ENCODE measurements at places on chromosomes 2 and 18. TPM values are rescaled to one million over a fixed set of nuclear protein-coding genes. Genes with fewer than 3 reads are reported as not detected.

GRCh38 chr2:941871-942270, 8.8 kb upstream of the SNTG2 start:
- DNase-seq, result no peak

GRCh38 chr2:21280793-21281192, 157.0 kb downstream of the TDRD15 start:
- no peak for DNase-seq

DNA sequence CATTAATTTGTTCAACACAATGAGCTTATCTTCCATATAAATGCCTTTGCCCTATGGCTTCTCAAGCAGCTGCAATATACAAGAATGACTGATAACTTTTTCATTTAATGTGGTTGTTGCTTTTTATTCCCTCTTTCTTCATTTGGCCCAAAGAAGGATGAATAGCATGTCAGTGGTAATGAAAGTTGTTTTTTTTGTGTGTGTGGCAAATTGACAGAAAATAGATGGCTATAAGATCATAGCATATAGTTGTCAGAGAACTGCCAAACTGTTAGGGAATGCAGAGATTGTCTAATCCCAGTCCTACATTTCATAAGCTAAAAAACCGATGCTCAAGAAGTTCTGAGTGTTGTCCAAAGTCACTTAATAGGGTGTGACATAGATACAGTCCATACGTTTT, 244.3 kb downstream of the ACTR3 start:
- DNase-seq, result no peak

DNA sequence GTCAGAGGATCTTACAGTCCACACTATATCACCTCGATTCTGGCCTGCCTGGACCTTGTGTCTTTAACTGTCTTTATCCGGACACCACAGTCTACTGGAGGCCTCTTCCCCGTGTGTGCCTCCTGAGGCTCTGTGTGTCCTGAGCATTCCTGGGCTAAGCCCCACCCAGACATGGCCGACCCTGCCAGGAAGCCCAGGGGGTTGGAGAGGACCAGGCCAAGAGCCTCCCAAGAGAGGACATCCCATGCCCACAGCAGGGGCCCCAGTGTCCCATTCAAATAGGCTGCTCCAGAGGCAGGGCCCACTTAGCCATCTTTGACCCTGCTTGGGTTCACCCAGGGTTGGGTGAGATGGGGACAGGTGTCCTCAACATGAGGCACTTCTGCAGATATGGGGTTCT, 84.7 kb upstream of the OTOS start:
- DNase-seq, result no peak

GRCh38 chr2:64457524-64457923, 3.6 kb downstream of the LGALSL start:
- no peak for DNase-seq

DNA sequence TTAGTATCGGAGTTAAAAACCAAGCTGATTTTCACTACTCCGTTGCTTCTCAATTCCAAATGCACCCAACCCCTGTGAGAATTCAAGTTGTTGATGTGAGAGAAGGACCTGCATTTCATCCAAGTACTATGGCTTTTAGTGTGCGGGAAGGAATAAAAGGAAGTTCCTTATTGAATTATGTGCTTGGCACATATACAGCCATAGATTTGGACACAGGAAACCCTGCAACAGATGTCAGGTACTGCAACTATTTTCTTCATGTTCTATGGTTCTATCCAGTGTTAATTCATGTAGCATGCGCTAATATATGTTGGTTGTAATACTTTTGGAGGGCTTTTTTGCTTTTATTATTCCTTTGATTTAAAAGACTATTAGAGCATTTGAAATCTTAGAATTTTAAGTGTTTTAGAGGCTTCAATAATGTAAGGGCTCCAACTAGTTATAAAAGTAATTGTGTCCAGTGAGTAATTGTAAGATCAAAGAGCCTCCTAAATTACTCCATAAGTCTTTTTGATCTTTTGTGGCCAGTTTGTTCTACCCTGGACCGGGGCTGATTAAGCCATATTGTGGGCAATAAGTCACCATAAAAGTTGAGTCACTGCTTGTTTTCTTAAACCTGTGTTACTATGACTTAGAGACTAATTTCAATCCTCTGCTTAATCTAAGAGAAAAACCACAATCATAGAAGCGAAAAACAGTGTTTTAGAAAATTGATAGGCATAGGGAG, 22.9 kb downstream of the DSG4 start:
- no peak for DNase-seq

The CYP1B1 gene
- 4.9 TPM for total RNA-seq

DNA sequence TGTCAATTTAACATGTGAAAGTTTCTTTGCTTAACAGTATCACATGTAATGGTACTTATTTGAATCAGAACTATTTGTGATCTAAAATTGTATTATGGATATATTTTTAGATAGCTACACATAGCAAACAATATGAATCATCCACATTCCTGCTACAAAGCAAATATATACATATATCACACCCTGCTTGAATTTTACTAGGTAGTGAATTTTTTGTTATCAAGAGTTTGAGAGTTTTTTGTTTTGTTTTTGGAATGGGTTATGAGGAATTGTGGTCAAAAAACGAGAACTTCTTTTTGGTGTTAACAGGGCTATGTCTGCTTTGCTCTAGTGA, 635.7 kb downstream of the NRXN1 start:
- no peak for DNase-seq

DNA sequence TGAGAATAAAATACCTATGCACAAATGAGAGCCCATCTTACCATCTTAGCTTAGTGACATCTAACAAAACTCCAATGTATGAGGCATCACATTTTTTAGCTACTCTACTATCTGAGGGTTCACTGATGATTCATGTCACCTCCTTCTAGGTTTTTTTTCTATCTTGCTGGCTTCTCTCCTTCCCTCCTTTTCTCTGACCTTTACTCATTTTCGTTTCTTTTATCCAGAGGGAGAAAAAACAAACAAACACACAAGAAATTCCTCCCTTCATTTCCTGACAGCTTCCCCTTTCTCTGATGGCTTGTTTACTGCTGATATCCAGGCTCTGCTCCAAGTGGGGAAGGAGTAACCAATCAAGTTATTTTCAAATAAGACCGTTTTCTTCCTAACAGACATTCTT, 115.1 kb downstream of the UBE2E3 start:
- DNase-seq, result no peak

GRCh38 chr2:56227811-56228210, 44.0 kb downstream of the CCDC85A start:
- no peak for DNase-seq

DNA sequence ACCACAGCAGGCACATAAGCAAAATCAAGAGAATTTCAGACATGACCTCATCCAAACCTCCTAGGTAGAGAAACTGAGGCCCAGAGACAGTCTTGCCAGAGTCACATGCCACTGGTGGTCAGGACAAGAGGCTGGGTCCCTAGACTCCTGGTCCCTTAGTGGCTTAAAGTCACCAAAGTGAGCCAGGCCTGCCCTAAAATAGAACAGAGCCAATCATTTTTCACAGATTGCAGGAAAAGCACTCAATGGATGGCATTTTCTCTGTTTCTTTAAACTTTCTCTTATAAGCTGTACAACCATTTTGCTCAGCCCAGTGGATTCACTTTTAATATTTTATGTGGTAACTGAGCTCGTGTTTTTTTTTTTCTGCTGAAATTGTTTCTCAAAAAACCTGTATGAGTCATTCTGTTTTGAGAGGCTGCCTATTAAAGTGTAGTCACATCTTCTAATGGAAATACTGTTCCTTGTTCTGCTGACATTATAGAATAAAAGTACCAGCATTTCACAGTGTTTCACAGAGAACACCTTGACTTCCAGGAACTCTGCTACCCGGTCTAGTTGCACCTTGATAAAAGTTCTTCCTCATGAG, 29.6 kb downstream of the STEAP3 start:
- no peak for DNase-seq

The PDE11A gene
- 1.7 TPM for total RNA-seq

The SLC4A5 gene
- total RNA-seq, result 1.8 TPM

- peak; percentile 23 for DNase-seq
These were observed 222.9 kb downstream of the NDUFA10 start for GRCh38 chr2:239802185-239802649.

The FTCDNL1 gene
- total RNA-seq, result 1.9 TPM

The DOK6 gene
- total RNA-seq, result 0.83 TPM

DNA sequence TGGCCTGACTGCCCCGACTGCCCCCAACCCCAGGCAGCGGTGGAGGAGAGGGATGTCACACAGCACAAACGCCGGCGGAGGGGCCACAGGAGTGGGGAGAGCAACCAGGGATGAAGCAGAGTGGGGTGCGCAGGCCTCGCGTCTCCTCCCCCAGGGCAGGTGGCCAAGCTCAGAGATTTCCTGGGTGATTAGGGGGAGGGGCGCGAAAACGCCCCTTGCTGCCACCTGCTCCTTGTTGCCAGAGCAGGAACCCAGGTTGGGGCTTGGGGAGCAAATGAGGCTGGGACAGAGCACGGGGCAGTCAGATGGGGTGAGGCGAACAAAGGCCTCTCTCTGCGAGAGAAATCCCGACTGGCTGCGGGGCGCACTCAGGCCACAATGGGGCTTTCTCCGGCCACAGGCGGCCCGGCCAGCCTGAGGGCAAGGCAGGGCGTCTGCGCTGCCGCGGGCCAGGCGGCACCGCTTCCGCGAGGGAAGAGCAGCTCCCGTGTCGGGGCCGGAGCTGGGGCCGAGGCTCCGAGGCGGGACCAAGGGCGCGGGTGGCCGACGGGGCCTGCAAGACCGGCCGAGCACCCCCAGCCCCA, 11.5 kb downstream of the TEX44 start:
- DNase-seq, result peak; percentile 69

The WIPF1 gene
- total RNA-seq, result 14.0 TPM

- DNase-seq, result no peak
These were observed 623.5 kb downstream of the EPHA4 start for GRCh38 chr2:220948579-220948978.

- DNase-seq, result no peak
These were observed 34.4 kb upstream of the ROCK1 start for GRCh38 chr18:21146016-21146415.

DNA sequence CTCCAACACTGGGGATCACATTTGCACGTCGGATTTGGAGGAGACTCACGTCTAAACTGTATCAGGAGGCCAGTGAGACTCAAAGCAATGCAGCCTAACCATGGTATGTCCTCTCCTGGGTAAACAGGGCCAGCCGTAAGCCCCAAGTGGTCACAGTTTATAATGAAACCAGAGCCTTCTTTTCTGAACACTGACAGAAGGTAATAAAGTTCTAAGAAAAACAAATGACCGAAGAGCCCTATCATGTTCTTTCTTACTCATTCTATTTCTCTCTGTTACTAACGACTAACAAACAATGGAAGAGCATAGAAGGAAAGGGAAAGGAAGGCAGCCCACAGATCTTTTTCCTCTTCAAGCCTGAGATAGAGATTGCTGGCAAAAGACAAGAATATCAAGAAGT, 796.8 kb upstream of the SOX11 start:
- DNase-seq, result no peak

The CHMP3 gene
- total RNA-seq, result 117 TPM

The PPIL3 gene
- 16.8 TPM for total RNA-seq

The RESP18 gene
- not detected for total RNA-seq

- DNase-seq, result no peak
These were observed 43.4 kb downstream of the COMMD1 start for GRCh38 chr2:61948661-61949457.

- no peak for DNase-seq
These were observed 4.9 kb downstream of the RALB start for GRCh38 chr2:120257522-120257921.

DNA sequence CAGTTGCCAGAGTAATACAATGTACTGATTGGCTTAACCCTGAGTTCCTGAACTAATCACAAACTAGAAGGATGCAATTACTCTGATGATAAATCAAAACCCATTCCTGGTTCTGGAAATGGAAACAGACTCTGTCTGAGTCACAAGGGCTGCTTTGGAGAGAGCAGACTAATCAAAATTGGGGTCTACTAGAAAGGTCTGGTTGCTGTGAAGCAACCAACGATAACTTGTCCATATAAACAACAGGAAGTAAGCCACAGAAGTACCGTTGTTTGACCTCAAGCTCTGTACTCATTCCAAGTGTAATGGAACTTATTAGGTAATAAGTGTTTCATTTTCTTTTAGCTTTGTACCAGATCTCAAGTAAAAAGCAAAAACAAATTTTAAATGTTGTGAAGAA, 49.7 kb downstream of the RASGRP3 start:
- no peak for DNase-seq

DNA sequence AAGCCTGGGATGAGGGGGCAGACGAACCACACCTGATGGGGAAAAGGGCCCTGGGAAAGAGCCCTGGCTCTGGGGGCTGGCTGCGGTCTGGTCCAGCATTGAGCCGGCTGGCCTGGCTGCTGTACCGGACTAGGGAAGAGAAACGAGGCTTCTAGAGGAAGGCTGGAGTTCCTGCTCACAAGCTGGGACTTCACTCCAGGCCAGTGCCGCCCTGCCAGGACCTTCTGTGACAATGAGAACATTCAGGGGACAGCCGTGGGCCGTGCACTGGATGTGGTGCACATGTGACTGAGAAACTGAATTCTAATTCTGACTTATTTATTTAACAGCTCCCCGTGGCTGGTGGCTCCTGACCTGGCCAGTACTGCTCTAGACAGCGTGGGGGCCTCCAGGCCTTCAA, 269.3 kb downstream of the HDAC4 start:
- DNase-seq, result no peak

The NT5DC4 gene
- total RNA-seq, result not detected

DNA sequence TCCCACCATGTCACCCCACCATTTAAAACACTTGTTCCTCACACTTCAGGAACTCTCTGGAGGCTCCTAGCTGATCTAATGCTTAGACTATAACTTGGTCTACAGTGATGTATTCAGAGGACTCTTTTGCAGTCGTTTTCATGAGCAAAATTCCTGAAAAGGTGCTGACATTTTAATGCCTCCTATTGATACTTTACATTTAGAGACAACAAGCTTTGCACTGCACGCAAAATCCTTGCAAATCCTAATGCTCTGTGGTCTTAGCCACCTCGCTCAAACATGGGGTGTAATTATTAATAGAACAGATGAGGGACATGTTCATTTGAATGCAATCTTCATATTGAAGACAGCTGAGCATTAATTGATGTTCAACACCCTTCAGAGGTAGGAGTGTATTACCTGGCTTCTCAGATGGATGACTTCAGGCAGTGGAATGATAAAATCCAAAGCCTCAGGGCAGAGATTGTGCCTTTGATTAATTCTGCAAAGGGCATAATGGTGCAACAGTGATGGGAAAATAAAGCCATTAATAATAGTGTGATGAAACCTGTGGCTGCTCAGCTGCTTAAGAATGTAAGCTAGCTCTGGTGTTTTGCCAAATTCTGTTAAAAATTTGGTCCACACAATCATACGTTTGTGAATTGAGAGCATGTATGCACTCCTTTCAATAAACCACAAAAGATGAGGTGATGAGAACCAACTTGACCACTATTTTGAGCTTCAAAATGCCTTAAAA, 5.4 kb downstream of the CTAGE1 start:
- no peak for DNase-seq

- DNase-seq, result no peak
These were observed 1.3 kb downstream of the CYP27C1 start for GRCh38 chr2:127218812-127219170.

The DQX1 gene
- total RNA-seq, result 88.6 TPM

- no peak for DNase-seq
These were observed 443.0 kb upstream of the MMADHC start for GRCh38 chr2:150030436-150031190.

- no peak for DNase-seq
These were observed 249.0 kb downstream of the SLC8A1 start for GRCh38 chr2:40202798-40203400.

- DNase-seq, result no peak
These were observed 714 bp downstream of the HOXD10 start for GRCh38 chr2:176117162-176117822.

GRCh38 chr2:216858312-216858711, 1.6 kb downstream of the TNP1 start:
- no peak for DNase-seq

- no peak for DNase-seq
These were observed 3.0 kb downstream of the ADCY3 start for GRCh38 chr2:24917086-24917485.

- DNase-seq, result no peak
These were observed 11.8 kb downstream of the MTCL1 start for GRCh38 chr18:8717011-8717770.
